NCI-H2171 treated with DMSO at 0.1 percent for 48 hours (cell line): ENCODE measurements at places on chromosomes 12 and 14.

DNA sequence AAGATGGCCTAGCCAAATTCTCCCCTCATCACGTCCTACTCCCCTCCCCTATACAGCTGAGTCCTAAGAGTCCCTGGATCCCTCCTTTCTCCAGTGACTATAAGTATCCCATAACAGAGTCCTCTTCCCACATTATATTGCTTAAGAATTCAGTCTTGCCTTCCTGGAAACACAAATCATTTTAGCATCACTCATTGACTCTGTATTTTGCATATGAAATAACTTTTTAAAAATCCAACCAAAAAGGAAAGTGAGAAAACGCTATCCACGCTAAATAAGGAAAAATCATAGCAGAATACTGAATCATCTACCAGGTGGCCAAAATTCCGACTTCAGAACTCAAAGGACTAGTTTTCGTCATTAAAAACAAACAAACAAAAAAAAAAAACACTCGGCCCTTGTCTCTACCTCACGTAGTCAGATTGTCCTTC lies 130.2 kb downstream of the GCH1 start:
- no peak for DNase-seq

- DNase-seq: no peak
These were observed 12.3 kb upstream of the LMO3 start for GRCh38 chr12:16618256-16618655.

DNA sequence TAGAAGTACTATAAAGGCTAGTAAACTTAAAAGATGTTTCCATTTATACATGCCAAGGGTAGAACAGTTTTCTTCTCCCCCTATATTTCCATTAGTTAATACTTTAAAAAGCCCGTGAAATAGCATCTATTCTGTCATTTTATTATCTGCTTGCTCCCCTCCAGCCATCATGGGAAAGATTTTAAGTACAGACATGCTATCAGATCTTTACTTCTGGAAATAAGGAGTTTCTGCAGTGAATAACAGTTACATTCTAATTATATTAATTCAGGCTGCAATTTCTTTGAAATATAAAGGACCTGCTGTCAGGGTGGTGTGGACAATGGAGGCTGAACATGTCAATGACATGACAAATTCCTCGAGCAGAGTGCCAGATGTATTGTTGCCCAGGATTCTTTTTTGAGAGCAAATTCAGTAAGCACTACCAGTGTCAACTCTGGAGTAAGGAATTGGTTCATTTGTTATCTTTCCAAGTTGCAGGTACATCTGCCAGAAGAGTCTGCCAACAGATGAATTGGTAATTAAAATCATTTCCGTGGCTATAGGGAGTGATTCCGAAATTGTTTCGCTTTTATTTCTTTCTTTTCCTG lies 151.3 kb downstream of the BTG1 start:
- DNase-seq: no peak

DNA sequence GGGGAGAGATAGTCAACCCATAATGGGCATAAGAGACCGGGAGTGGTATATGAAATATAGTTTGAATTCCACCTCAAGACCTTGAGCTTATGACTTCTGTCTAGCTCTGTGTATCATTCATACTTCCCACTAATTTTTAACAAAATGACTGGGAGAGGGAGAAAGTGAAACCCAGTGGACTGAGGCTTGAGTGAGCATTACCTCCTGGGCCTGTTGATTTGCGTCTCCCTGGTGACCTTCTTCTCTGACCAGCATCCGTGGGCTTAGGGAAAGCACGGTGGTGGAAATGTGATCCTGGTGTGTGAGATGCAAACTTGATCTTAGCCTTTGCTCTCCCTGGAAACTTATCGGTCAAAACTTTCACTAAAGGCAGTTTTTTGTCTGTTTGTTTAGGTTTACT lies 207.9 kb upstream of the BCL2L14 start:
- DNase-seq: no peak

DNA sequence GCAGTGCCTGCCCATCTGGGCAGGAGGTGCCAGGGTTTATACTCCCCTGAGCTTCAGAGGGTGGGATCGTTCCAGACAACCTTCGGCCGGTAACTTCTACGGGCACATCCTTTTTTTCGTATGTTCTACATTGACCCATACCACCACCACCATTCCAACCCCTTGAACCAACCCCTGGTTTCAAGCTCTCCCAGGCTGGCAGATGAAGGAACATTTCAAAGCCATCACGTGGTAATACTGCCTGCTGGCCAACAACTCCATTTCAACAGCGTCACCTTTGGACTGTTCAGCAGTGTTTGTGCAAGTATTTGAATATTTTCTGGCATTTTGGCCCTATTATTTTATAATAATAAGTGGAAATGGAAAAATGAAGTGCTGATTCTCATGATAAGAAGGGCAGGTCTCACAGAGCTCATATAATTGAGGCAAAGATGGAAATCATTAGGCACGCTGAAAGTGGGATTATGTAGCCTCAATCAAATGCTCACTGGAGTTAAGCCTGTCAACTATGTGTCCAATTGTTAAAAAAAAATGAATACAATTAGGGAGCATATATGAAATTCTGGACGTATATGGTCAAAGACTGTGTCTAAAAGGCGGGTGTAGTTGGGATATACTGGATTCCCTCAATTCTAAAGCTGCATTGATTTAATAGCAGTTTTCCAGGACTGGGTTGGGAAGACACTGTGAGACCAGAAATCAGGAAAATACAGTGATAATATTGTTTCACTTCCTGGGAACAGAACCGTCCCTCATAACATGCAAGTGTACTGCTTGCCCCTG lies 162.1 kb downstream of the ZFP36L1 start:
- DNase-seq: no peak

- peak; percentile 39 for DNase-seq
These were observed 6.7 kb downstream of the FAM222A start for GRCh38 chr12:109720152-109720856.

DNA sequence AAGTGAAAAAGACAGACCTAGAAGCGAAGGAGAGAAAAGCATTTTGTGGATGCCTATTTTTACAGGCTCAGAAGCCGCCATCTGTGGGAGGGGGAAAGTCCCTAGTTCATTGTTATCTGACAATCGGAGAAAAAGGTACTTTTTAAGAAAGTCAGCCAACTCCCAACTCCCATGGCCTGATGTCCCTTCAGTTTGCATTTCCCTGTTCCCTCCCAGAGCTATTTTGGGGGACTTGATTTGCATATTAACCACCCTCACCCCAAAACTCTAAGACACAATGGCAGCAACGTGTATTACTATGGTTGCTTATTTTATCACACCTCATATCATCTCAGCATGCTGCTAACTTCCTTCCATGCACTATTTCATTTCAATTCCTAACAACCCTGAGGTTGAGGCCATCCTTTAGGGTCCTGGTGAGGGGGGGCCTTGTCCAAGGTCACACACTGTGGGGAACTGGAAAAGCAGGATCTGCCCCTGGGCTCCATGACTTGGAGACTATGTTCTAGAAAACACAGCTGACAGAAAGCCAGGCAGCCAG lies 18.7 kb downstream of the HVCN1 start:
- no peak for DNase-seq

DNA sequence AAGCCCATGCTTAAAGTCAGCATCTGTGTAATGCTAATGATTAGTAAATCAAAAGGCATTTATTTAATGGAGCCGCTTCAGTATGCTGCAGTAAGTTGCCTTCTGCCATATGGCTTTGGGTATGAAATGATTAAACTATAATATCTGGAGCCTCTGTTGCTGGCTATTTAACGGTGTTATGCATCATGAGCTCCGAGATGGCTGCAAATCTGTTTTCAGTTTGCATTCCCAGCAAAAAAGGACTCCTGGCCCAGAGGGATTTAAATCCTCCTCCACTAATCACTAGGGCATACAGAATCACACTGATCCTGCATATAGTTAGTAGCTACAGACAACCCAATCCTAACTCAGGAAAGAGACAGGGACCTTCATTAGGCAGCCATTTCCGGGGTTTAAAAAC lies 171.5 kb upstream of the EEA1 start:
- peak; percentile 9 for DNase-seq

- DNase-seq: no peak
These were observed 35.6 kb downstream of the DGLUCY start for GRCh38 chr14:91149462-91149861.

DNA sequence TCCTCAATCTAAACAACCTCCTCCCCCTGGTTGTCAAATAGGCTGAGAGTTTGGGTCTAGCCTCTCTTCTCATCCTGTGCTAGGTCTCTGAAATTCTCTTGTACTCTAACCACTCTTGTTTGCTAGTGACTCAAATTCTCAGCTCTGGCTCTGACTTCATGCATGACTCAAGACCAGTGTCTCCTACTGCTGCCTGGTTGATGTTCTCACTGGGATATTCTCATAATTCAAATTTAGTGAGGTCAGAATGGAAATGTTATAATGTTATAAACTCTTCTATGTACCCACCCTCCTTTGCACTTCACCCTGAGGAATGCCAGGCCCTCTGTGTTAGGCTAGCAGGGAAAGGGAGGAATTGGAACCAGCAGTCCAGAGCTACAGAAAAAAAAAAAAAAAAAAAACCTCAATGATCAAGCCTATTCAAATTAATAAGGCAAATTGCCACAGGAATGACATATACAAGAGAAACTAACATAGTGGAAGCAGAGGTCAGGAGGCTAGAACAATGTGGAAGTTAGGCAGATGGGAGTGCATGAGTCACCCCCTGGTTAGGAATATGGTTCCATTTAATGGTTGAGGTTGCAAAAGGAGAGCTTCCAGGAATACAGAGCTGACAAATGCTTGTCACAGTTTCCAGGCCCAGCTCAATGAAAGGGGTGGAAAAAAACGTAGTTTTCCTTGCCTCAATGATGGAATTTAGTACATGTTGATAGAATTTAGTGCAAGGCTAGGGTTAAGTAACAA lies 459.5 kb downstream of the RMST start:
- no peak for DNase-seq

GRCh38 chr14:104557766-104558165 lies 21.8 kb upstream of the C14orf180 start:
- DNase-seq: no peak

DNA sequence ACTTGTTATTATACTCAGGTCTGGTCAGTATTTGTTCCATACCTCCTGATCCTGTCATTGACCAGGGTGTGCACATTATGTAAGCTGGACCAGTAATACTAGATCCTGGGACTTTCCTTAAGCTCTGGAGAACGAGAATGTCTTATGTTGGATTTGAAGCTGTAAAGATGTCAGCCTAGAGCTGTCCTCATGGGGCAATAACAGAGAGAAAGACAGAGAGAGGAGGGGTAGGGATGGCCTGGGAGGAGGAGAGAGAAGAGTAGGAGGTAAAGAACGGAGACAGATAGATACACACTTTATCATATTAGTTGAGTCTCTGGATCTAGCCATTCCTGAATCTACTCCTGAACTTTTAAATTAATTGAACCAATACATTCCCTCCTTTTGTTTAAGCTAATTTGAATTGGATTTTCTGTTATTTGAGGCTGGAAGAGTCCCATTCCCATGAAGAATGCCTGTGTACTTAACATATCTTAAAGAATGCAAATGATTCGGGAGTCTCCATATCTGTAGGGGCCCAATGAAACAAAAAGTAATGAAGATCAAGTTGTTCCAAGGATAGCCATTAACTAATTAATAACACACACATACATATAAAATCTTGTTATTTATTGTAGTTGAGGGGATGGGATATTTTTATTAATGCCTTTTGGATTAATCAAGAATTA lies 55.9 kb downstream of the PLEKHA5 start:
- no peak for DNase-seq

DNA sequence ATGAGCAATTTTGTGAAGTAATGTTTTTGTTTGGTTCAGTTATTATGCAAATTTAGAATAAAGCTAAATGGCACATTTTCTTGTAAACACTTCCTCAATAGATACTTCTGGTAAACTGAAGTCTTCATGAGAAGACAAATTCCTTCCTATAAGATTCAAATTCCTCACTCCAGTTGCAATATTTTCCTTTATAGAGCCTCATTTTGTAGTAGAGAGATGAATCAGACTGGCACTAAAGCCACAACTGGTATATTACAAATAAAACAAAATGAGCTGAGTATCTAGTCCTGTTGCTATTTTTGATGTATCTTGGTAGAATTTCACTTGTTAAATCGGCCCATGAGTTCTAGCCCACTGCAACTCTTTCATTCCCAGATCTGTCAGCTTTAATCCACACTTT lies 5.5 kb downstream of the LGR5 start:
- DNase-seq: no peak

- no peak for DNase-seq
These were observed 58.4 kb upstream of the TBX3 start for GRCh38 chr12:114742363-114742762.

- DNase-seq: peak; percentile 55
These were observed 14.2 kb upstream of the DLK1 start for GRCh38 chr14:100712490-100712889.

DNA sequence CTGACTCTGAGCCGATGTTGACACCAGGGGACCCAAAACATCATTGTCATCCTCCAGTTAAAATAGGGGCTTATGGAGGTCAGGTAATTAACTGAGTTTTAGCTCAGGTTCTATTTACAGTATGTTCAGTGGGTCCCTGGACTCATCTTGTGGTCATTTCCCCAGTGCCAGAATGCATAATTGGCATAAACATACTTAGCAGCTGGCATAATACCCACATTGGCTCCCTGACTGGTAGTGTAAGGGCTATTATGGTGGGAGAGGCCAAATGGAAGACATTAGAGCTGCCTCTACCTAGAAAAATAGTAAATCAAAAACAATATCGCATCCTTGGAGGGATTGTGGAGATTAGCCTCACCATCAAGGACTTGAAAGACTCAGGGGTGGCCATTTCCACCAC lies 350.9 kb downstream of the C12orf75 start:
- no peak for DNase-seq

DNA sequence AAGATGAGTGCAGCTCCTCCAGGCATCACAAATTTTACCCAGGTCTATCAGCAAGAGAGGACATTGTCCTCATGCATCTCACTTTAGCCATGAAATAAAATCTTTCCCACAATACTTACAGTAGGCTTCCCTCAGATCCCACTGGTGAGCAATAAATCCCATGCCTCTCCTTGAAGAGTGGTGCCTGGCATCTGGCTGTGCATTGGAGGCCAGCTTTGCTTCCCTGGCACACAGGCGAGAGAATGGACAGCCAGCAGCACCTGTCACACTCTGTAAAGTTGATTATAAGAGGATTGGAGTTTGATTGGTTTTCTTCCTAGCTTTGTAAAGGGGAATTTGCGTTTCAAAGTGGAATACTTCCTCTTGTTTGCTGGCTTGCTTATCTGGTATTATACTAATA lies 1153.9 kb downstream of the AACS start:
- DNase-seq: no peak

DNA sequence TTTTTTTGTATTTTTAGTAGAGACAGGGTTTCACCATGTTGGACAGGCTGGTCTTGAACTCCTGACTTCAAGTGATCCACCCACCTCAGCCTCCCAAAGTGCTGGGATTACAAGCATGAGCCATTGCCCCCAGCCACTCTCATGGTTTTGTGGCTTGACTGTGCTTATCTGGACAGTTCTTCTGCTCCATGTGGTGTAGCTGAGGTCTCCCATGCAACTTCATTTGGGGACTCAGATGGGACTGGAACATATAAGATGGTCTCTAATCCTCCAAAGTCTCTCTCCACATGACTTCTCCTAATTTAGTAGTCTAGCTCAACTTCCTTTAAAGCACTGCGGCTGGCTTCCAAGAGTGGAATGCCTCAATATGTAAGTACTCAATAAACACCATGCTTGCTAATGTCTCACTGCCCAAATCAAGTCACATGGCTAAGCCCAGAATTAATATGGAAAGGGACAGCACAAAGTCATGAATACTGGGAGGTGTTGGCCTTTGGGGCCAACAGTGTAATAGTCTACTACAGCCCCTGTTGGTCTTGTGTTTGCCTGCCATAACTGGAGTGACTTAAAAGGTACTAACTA lies 7.4 kb downstream of the INHBC start:
- DNase-seq: no peak

GRCh38 chr12:120048263-120048662 lies 59.2 kb downstream of the BICDL1 start:
- DNase-seq: no peak
